Testis (tissue), 5 donors: ENCODE measurements at places on chromosomes 6 and 20.

- no peak overlapping the region for H3K4me3 ChIP-seq
- no peaks in the 10 kb centered on the region for H3K4me1 ChIP-seq
- no peak overlapping the region for H3K27ac ChIP-seq
- no peaks in the 10 kb centered on the region for H3K36me3 ChIP-seq
- no peak for DNase-seq
Observed at GRCh38 chr6:85544776-85545175, 48.9 kb downstream of the SNX14 start.

GRCh38 chr20:10619427-10619826 is 54.4 kb downstream of the JAG1 start:
- H3K4me1 ChIP-seq: peaks cover 5% of the 10 kb centered on the region
- H3K27ac ChIP-seq: no peak overlapping the region
- H3K4me3 ChIP-seq: no peak overlapping the region
- no peaks in the 10 kb centered on the region for H3K36me3 ChIP-seq
- no peaks in the 10 kb centered on the region for H3K27me3 ChIP-seq

- H3K27me3 ChIP-seq: no peaks in the 10 kb centered on the region
- H3K27ac ChIP-seq: no peak overlapping the region
- H3K36me3 ChIP-seq: no peaks in the 10 kb centered on the region
- no peaks in the 10 kb centered on the region for H3K4me1 ChIP-seq
- no peak overlapping the region for H3K4me3 ChIP-seq
Observed at GRCh38 chr6:38570750-38571149, 69.0 kb downstream of the BTBD9 start.

GRCh38 chr6:111552241-111552744 is 53.4 kb downstream of the TRAF3IP2 start:
- peak; percentile 89 for DNase-seq
- peak overlapping the region; percentile 16 for H3K27ac ChIP-seq
- H3K27me3 ChIP-seq: no peaks in the 10 kb centered on the region
- no peaks in the 10 kb centered on the region for H3K36me3 ChIP-seq

DNA sequence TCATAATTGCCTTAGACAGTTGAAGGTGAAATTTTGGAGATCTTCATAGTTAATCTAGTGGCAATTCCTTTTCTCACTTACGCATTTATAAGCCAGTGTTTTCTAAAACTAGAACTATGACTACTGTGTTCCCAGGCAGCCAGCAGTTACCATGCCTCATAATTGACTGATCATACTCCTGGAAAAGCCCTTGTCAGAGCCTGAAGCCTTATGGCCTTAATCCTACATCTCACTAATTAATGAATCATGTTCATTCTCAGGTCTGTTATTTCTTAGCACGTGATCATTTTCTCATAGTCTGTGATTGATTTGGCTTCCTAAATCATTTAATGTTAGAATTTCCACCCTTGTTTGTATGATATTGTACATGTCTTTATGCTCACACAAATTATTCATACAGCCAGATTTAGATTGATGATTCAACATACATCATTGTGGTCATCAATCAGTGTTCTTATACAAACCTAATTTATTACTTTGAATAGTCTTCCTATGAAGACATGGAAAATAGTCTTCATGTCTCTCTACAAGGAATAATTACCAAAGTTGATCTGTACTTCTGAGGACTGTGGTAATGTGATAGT is 132.6 kb upstream of the ASCC3 start:
- H3K27ac ChIP-seq: no peak overlapping the region
- H3K4me3 ChIP-seq: no peak overlapping the region
- no peaks in the 10 kb centered on the region for H3K4me1 ChIP-seq
- H3K27me3 ChIP-seq: no peaks in the 10 kb centered on the region
- no peaks in the 10 kb centered on the region for H3K36me3 ChIP-seq
- no peak for DNase-seq

GRCh38 chr20:13856354-13856753 is 71.5 kb downstream of the NDUFAF5 start:
- H3K4me1 ChIP-seq: no peaks in the 10 kb centered on the region
- H3K36me3 ChIP-seq: no peaks in the 10 kb centered on the region
- H3K4me3 ChIP-seq: no peak overlapping the region

DNA sequence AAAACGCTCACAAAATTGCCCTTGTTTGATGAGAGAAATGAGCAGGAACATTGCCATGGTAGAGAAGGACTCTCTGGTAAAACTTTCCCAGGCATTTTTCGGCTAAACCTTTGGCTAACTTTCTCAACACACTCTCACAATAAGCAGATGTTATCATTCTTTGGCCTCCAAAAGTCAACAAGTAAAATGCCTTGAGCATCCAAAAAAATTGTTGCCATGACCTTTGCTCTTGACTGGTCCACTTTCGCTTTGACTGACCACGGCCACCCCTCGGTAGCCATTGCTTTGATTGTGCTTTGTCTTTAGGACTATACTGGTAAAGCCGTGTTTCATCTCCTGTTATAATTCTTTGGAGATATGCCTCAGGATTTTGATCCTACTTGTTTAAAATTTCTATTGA is 41.1 kb upstream of the PREP start:
- DNase-seq: no peak
- no peaks in the 10 kb centered on the region for H3K36me3 ChIP-seq
- no peaks in the 10 kb centered on the region for H3K4me1 ChIP-seq
- no peak overlapping the region for H3K27ac ChIP-seq
- no peaks in the 10 kb centered on the region for H3K27me3 ChIP-seq

DNA sequence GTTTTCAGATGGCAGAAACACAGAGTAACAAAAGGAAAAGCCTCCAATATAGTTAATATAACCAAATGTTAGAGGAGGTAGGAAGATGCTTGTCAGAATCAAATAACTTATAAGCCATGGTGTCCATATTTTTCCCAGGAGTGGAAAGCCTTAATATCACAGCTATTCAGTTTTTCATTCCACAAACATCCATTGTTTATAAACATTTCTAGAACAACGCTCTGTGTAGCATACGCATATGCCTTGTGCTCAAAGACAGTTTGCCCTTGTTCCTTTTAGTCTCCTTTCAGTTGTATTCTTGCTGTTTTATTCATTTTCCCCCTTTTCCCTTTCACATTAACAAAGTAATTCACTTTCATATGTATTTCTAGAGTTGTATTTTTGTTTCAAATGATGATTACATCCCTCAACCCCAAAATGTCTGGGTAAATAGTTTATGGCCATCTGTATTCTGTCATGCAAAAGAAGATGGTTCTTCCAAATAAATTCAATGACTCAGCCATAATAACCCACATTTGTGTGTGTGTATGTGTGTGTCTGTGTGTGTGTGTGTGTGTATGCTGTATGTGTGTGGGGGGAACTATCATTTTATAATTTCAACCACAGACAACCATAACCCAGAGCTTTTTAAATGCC is 455.7 kb upstream of the SOX4 start:
- no peak for DNase-seq
- no peaks in the 10 kb centered on the region for H3K36me3 ChIP-seq

DNA sequence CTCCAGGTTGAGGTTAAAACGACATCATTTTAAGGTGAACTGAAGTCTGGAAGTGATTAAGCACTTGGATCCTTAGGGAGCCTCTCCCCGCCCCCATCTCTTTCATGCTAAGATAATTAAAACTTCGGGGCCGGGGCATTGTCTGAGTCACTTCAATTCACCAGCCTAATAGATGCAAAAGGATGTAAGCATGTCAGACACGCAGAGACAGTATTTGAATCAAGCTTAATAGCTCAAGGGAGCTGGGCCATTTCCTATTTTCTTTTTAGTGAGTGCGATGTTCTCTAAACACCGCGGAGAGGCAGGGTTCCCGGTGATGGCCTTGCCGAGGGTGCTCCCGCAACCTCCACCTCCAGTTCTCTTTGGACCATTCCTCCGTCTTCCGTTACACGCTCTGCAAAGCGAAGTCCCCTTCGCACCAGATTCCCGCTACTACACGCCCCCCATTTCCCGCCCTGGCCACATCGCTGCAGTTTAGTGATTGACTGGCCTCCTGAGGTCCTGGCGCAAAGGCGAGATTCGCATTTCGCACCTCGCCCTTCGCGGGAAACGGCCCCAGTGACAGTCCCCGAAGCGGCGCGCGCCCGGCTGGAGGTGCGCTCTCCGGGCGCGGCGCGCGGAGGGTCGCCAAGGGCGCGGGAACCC is 516 bp upstream of the IRF4 start:
- H3K27me3 ChIP-seq: no peaks in the 10 kb centered on the region
- no peak overlapping the region for H3K27ac ChIP-seq
- H3K4me1 ChIP-seq: peaks cover 6% of the 10 kb centered on the region
- DNase-seq: no peak
- H3K36me3 ChIP-seq: no peaks in the 10 kb centered on the region

DNA sequence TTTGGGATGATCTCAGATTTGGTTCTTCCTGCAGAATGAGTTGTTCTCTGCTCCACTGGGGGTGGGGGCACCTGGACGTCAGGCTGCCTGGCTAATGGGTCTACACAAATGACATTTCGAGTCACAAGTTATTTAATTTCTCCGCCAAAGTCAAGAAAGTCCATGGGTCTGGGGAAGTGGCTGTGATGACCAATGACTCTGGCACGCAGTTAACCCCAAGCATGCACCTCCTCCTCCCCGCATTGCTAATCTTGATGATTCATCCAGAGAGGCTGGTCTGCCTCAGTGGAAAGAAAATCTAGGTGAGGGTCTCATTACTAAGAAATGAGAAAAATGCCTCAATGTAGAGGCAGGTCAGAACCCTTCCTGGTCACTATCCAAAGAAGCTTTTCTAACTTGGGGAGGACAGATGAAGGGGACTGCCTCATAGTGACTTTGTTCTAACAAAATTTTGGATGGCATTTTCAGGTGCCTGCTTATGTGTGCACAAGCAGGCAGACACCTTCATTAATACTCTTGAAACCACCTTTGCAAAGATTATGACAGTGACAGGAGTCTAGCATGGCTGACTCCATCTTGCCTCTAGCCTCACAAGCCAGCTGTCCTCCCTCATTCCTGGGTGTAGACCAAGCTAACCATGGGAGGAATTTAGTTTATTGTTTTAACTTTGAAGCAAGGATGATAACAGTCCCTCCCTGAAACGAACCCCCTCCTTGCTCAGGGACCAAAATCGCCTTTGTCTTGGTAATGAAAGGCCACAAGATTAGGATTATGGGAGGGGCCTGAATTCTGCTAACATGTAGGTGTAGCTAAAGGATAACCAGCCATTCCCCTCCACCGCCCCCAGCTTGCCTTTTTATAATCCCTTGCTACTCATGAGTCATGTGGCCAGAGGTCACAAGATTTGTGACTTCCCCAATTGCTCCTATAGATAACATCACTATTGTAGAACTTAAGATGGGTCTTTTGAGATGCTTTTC is 98.6 kb upstream of the MRPS10 start:
- H3K27ac ChIP-seq: no peak overlapping the region
- peaks cover 25% of the 10 kb centered on the region for H3K4me1 ChIP-seq
- no peaks in the 10 kb centered on the region for H3K27me3 ChIP-seq
- no peak for DNase-seq

GRCh38 chr20:57807401-57808263 is 97.8 kb upstream of the PMEPA1 start:
- no peak overlapping the region for H3K27ac ChIP-seq
- no peak overlapping the region for H3K4me3 ChIP-seq
- no peaks in the 10 kb centered on the region for H3K4me1 ChIP-seq

DNA sequence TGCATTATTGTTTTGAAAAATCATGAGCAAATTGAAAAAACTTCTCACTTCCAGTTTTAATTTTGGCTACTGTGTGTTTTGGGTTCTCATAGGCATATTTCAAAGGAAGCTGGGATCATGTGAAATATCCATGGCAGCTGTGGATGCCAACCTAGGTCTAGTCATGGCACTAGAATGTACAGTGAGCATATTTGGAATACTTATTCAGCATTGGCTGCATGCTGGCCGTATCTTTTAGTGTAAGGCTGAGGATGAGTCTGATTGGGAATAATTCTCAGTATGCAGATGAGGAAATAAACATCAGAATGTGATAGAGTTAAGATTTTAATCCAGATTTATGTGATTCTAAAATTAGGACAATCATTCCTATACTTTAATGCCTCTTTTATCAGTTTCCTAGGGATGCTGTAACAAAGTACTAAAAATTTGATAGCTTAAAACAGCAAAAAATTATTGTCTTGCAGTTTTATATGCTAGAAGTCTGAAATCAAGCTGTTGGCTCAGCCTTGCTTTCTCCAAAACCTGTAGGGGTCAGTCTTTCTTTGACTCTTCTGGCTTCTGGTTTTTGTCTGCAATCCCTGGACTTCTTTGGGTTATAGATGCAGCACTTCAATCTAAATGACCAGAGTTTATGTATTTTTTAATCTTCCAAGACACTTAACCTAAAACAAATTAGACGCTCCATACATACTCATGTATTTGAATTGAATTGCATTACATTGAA is 37.7 kb upstream of the DEFB112 start:
- DNase-seq: no peak
- H3K4me1 ChIP-seq: no peaks in the 10 kb centered on the region
- no peaks in the 10 kb centered on the region for H3K36me3 ChIP-seq

DNA sequence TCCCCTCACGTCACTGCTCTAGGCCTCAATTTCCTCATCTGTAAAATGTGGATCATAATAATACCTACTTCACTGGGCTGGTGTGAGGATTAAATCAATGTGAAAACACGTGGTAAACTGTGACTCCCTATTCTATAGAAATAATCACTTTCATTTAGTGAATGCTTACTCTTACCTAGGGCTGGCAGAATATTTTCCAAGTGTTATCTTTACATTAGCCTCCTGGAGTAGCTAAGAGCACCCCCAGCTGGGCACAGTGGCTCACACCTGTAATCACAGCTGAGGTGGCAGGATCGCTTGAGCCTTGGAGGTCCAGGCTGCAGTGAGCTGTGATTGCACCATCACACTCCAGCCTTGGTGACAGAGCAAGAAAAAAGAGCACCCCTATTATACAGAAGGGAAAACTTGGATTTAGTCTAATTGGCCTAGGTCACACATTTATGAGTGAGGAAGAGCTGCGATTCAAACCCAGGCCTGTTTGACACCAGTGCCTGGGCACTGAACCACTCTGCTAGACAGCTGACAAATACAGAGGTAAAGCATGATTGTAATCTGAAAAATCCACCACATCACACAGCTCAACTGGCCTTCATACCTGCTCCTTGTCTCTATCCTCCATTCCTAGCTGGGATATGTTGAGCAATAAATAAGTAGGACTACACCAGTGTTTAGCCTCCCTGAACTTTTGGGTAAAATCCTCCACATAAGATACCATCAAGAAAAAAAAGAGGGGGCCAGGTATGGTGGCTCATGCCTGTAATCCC is 1.4 kb upstream of the SNTA1 start:
- no peak overlapping the region for H3K27ac ChIP-seq
- H3K4me3 ChIP-seq: no peak overlapping the region
- no peaks in the 10 kb centered on the region for H3K27me3 ChIP-seq
